Calu3 (cell line): ENCODE measurements at places on chromosomes 16 and 17. TPM values are rescaled to one million over a fixed set of nuclear protein-coding genes. Genes with fewer than 3 reads are reported as not detected.

DNA sequence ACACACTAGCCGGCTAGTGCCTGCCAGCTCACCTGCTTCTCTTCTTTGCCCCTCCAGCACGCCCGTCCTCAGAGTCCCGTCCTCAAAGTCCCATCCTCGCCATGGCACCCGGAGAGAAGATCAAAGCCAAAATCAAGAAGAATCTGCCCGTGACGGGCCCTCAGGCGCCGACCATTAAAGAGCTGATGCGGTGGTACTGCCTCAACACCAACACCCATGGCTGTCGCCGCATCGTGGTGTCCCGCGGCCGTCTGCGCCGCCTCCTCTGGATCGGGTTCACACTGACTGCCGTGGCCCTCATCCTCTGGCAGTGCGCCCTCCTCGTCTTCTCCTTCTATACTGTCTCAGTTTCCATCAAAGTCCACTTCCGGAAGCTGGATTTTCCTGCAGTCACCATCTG, 3.6 kb downstream of the SCNN1G start:
- no peak for DNase-seq

- DNase-seq = no peak
Measured at GRCh38 chr17:58207451-58207850, 11.6 kb downstream of the MKS1 start.

- DNase-seq = no peak
Measured at GRCh38 chr17:49210158-49211029, at the start of the genes ABI3 and GNGT2. ABI3 (plus strand) TSS chr17:49210707; CDS start chr17:49210725, 18 bp downstream. GNGT2 (minus strand) TSS chr17:49210574; CDS start chr17:49207422, 3,152 bp downstream.

GRCh38 chr17:35765086-35765710, 4.5 kb downstream of the C17orf50 start:
- DNase-seq = no peak

DNA sequence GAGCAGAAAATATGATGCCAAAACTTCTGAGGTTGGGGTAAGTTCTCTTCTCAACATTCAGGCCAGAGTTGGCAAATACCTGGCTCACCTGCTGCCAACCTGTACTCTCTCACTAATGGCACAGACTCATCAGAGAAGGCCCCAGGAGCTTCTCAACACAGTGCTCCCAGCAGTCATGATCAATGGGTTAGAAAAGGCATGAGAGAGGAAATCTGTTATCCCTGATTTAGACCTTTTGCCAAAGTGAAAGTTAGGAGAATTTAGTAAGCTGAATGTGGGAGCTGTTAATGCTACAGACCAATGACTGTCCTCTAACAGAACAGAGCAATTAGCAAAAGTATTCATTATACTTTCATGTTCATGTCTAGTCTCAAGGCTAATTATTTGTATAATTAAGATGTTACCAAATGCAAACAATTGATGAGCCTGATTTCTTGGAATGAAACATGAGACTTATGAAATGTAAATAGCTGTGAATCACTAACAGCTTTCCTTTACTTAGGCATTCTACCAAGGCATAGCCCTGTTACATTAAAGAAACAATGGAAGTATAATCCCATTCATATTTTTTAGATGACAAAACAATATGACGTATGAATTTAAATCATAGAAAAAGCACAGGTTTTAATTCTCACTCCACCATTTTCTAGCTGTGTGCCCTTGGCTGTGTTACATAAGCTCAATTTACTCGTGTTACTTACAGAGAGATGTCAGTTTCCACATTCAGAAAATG, 68.7 kb upstream of the MARCHF10 start:
- no peak for DNase-seq

GRCh38 chr17:2033153-2033552, 3.2 kb downstream of the DPH1 start:
- DNase-seq = no peak

DNA sequence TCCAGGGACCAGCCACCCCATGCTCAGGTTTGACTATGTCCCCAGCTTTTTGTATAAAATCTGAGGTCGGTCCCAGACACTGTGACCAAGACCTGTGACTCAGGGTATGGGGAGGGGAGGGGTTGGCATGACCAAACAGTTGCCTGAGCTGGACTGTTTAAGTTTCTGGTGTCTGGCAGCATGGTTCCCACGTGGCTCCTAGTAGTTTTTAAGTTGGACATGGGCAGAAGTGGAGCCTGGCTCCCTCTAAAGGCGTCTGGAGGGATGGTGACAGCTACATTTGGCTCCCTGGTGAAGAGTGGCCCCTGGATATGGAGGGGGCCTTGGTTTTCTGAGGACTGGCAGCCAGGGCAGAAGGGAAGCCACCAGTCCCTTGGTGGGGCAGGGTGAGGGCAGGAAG, 7.9 kb downstream of the SMCR8 start:
- no peak for DNase-seq

- DNase-seq = no peak
Measured at GRCh38 chr17:6573982-6574686, 17.8 kb upstream of the PITPNM3 start.

DNA sequence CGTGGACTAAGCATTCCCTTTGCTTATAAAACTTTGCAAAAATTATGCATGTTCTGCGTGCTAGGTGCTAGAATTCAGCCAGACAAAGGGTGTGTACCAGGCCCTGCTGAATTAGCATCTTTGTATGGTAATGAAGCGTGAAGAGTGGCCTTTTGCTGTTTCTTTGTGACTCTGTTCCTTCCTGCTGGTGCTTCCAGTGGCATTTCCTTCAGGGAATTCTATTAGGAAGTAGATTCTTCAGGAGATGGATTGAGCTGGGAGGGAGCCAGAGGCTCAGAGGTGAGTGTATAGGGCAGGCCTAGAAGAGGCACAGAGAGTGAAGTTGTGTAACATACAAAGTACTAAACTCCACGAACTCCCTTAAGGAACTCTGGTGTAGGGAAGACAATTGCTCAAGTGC, 73.9 kb upstream of the ASIC2 start:
- DNase-seq = no peak

DNA sequence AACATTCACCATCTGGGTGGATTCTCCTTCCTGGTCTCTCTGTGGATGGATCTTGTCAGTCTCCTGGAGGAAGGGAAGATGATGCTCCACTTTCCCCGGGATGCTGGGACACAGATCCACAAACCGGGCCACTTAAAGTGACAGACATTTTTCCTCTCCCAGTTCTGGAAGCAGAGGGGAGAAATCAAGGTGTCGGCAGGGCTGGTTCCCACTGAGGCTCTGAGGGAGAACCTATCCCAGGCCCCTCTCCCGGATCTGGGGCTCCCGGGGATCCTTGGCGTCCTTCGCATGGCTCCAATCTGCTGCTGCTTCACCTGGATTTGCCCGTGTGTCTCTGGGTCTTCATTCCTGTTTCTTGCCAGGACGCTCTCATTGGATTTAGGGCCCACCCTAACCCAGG, 263.1 kb upstream of the TNRC6C start:
- DNase-seq = no peak

DNA sequence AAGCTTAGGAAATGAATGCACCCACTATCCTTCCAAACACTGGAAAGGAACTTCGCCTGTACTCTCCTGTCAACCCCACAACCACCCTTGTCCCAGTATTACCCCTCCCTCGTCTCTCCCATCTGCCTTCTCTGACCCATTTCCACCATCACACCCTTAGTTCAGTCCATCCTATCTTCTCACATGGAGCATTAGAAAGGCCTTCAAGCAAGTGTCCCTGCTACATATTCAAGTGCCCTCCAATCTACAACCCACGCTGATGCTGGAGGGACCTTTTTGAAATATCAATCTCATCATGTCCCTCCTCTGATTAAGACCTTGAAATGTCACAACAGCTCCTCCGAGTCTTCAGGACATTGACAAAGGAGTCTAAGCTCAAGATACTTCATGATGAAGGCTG, 133.8 kb upstream of the CCL2 start:
- no peak for DNase-seq

GRCh38 chr17:49452661-49453060, 38.0 kb upstream of the PHB1 start:
- no peak for DNase-seq

DNA sequence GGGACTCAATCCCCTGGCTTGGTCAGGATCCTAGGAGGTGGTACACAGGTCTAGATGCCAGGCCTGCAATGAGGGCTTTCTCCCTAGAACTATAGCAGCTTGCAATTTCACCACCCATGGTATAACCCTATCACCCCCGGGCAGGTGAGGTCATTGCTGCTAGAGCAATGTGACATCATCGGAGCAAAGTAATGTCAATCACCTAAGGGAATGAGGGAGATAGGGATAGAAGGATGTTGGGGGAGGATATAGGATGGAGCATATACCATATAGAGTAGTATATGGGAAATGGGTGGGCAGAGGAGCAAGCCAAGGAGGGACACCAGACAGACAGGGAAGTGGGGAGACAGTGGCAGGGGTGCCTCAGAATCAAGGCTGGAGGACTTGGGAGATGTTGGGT, 3.3 kb downstream of the KCNH4 start:
- DNase-seq = no peak

DNA sequence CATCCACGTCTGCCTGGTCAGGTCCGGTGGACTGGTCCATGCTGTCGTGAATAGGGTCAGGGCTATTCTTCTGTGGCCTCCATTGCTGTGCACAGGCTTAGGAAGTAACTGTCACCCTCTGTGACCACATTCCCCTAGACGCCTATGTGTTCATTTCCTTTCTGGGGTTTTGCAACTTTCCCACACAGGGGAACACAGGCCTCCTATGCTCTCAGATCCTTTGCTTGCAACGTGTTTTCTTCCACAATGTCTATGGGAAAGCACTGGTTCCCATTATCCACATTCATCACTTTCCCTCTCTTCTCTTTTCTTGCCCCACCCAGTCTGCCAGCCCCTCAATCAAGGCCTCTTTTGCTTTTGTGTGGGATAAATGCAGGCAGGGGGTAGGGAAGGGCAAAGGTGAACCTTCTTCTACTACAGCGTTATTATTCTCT, 43.2 kb upstream of the DNAJA2 start:
- no peak for DNase-seq

GRCh38 chr17:41392278-41392677, 5.1 kb downstream of the KRT31 start:
- no peak for DNase-seq

- no peak for DNase-seq
Measured at GRCh38 chr16:76483307-76483909, 206.2 kb downstream of the CNTNAP4 start.

GRCh38 chr16:78324649-78325285, 225.3 kb downstream of the WWOX start:
- DNase-seq = no peak

DNA sequence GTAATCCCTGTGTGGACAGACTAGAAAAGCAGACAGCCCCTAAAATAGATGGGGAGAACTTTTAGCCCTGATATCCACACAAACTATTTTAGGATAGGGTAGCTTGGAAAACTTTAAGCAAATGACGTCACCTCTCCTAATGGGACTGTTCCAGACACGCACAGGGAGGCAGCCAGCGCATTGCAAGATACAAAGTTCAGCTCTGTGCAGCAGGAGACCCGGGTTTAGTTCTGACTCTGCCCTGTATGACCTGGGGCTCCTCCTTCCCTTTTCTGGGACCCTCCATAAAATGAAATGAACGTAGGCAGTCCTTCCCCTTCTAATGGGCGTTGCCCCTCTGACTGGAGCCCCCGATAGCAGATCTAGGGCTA, 6.3 kb downstream of the ZNF689 start:
- no peak for DNase-seq

DNA sequence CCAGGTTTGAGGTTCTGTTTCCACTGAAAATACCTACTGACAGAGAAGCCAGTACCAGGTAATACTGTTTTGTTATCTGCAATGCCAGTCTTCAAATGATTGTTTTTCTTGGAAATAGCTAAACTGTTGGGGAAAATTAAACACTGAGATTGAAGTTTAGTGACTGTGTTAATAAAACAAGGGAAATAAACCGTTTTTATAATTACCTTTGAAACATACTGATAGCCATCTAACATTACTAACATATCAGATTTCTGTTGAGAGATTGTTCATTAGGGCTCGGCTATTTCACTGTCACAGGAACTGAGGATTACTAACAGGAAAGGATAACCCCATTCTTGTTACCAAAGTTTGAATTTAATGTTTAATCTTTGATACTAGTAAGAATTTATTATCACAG, 42.1 kb downstream of the CYB5B start:
- DNase-seq = no peak

GRCh38 chr16:34743115-34743514, 1283.7 kb downstream of the TP53TG3F start:
- no peak for DNase-seq

DNA sequence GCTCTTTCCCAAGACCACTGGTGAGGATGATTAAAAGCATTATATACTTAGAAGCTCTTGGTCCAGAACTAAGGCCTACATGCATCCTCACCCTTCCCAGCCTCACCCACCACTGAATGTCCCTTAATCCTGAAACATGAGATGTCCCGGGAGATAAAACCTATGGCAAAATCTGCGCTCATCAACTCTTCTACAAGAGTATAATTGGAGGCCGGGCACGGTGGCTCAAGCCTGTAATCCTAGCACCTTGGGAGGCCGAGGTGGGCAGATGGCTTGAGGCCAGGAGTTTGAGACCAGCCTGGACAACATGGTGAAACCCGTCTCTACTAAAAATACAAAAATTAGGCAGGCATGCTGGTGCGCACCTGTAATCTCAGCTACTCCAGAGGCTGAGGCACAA, 13.3 kb downstream of the ACACA start:
- no peak for DNase-seq

DNA sequence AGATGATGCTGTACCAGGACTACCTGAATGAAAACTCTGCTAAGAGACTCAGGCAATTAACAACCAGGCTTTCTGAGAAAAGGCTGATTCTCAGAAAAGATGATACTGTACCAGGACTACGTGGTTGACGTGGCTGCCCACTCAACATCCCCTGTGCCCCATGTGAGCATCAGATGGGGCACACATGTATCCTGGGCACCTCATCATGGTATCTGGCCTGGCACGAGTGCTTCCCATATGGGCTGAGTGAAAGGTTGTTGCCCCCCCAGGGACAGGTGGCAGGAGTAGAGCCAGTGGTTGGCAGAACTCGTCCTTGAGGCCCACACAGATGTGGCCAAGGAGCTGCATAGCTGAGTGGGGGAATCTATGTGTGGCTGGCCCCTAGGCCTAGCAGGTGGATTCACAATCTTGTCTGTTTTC, 3.5 kb upstream of the CES4A start:
- DNase-seq = no peak

GRCh38 chr17:78432226-78433012, 54.0 kb downstream of the PGS1 start:
- no peak for DNase-seq

- no peak for DNase-seq
Measured at GRCh38 chr16:51237207-51237606, 86.1 kb upstream of the SALL1 start.

The ABCA8 gene
- not detected in 2 replicates for total RNA-seq

The MYCBPAP gene
- total RNA-seq = 0.52 and 1.0 TPM in 2 replicates

The C17orf100 gene
- total RNA-seq = 1.8 and 3.1 TPM in 2 replicates

The DNAH17 gene
- 0.19 and 0.61 TPM in 2 replicates for total RNA-seq

The MED31 gene
- 15.1 and 19.9 TPM in 2 replicates for total RNA-seq

The KRTAP17-1 gene
- not detected in 2 replicates for total RNA-seq

The SYNGR3 gene
- total RNA-seq = 3.6 and 3.8 TPM in 2 replicates

The CCL13 gene
- total RNA-seq = not detected in 2 replicates

The GPRC5B gene
- total RNA-seq = 276 and 294 TPM in 2 replicates

The TLCD3A gene
- 18.4 and 20.3 TPM in 2 replicates for total RNA-seq

The RAI1 gene
- total RNA-seq = 38.0 and 43.4 TPM in 2 replicates

The CES5A gene
- not detected in 2 replicates for total RNA-seq

The ASIC2 gene
- not detected in 2 replicates for total RNA-seq

The KRT28 gene
- not detected in 2 replicates for total RNA-seq

The HBA2 gene
- total RNA-seq = not detected in 2 replicates
